ENCODE measurements at places on chromosomes 3 and 15.

DNA sequence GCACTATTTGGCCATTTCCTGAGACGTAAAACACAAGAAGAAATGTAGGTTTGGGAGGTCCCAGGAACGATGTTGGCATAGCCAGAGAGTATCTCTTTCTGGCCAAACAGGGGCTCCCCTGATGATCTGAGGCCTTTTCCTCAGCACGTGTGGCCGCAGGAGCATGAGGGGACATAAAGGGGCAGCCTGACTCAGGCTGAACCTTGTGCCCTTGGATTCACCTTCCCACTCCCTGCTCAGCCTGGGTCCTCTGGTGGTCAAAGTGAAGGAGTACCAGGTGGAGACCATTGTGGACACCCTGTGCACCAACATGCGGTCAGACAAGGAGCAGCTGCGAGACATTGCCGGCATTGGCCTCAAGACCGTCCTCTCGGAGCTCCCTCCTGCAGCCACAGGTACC, 10.6 kb downstream of the CAND2 start:
- no peak for DNase-seq

DNA sequence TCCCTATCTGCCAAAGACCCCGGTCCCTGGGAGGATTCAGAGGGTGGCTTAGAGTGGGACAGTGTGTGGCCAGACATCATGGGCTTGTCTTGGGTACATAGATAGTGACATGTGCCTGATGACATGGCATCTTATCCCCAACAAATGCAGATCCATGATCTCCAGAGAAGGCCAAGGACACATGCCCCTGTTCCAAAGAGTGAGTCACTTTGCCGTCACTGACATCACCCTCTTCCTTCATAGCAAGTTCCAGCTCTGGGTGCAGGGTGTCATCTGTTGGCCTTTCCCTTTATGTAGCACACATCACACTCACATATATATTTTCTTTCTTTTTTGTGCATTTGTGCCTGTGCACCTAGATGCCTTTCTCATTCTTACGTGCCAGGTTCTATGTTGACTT, 350.5 kb downstream of the LRTM1 start:
- no peak for DNase-seq

GRCh38 chr3:172261054-172261453, 187.2 kb downstream of the GHSR start:
- peak; percentile 45 for DNase-seq

- DNase-seq, result no peak
Measured at GRCh38 chr3:157581371-157581770, 78.2 kb upstream of the VEPH1 start.

DNA sequence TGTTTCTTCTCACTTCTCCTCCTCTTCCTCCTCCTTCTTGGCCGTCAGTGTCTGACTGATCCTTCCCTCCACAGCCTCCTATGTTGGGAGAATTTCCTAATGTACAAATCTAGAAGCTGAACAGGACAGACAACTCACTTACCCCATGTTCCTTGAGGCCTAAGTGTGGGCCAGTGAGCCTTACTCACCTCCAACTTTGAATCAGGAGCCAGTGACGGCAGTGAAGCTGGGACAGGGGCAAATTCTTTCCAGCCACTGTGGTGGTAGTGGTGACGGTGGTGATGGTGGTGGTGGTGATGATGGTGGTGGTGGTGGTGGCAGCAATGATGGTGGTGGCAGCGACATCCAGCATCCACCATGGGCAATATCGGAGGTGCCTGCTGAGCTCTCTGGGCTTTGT, 166.3 kb downstream of the FAM43A start:
- no peak for DNase-seq

Data from suppressor macrophage (primary cell).